GDM1 (cell line): ENCODE measurements at places on chromosomes 12 and 14.

GRCh38 chr14:79551523-79551922 lies 659.8 kb downstream of the DIO2 start:
- DNase-seq = no peak

DNA sequence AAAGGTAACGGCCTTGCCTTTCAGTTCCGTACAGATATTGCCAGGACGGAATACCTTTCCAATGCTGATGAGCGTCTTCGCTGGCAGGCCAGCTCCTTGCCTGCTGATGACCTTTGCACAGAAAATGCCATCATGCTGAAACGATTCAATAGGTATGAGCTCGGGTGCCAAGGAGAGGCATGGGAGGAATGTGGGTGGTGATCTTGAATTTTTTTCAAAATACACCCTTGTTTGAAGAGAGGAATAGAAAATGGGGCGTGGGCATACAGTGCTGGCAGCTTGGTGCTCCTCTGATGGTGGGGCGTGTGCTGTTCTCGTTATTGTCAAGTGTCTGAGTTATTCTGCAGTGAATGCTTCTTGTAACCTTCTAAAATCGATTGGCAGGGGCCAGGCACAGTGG lies 52.5 kb downstream of the HSP90AA1 start:
- no peak for DNase-seq

DNA sequence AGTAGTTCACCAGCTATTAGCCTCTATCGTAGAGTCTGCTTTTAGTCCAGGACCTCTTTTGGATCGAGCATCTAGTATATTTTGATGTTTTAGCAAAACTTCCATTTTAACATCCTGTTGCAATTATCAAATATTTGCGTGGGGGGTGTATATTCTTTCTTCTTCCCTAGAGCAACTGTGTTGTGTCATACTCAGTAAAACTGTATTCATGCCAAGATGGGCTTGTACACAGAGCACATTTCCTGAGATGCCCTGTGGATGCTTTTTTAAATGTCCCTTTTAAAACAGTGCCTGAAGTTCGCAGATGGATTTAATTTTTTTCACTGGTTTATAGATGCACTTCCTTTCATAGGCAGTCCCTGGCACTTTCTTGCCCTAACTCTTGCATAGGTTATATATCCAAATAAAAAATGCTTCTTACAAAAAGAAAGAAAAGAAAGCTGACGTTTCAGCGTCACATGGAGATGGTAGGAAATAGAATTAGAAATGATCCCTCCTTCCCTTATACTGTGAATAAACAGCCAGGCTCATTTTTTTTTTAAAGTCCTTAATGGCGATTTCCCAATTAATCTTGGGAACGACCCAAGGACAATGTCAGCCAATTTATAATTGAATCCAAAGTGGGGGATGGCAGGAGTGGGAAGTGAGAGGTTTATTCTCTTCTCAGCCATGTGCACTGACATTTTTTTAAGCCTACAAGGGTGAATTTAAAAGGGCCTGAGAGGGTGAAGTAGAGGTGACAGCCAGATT lies 247.0 kb downstream of the SLC41A2 start:
- no peak for DNase-seq

DNA sequence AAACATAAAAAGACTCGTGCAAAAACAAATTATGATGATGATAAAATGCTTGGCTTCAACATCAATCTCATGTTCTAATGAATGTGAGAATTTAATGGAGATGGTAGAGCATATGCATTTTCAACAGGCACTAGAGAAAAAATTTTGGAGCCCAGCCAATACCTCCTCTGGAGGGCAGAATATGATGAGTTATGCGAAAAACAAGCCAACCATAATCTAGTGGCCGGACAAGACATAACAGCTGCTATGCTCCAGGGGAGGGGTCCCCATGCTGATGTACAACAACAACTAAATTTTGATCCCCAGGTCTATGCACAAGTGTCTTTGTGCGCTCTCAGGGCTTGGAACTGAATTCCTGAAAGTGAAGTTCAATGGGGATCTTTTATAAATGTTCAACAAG lies 1197.5 kb downstream of the LRFN5 start:
- no peak for DNase-seq

DNA sequence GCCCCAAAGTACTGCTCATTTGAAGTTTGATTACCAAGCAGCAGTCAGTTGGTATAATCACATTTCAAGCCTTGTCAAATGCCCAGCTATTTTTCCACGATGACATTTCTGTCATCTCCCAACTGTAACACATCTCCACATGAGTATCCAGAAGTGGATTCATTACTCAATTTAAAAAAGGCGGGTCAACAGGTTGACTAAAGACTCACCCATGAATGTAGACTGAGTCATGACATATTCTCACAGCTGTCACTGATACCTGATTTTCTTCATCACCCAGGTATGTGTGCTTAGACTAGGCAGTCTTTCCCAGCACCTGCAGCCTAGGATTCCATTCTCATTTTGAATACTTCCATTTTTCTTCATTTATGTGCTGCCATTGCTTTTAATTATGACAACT lies 75.1 kb upstream of the DBX2 start:
- no peak for DNase-seq
